Activated CD8-positive, alpha-beta memory T cell treated with anti-CD3 and anti-CD28 coated beads for 4 hours (primary cell): ENCODE measurements at places on chromosomes 3 and 15.

DNA sequence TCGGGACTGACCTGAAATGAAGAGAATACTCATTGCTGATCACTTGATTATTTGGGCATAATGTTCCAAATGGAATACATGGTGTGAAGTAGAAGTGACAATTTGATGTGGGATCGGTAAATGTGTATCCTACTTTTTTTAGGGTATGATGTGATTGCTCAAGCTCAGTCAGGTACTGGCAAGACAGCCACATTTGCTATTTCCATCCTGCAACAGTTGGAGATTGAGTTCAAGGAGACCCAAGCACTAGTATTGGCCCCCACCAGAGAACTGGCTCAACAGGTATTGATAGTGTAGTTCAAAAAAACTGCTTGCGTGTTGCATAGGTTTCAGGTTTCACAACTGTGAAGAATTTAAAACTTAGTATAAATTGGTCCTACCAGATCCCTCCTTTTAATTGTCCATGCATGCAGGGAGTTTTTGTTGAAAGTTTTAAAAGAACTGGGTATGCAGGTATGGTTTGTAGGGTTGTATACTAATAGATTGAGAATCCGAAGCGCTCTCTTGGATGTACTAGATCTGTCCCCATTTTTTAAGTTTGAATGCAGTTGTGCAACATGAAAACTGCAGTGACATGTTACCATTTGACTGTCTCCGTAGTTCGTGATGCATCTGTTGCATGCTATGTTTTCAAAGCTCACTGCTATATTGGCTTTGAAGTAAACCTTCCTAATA is 1.6 kb downstream of the EIF4A2 start:
- no peak for DNase-seq

DNA sequence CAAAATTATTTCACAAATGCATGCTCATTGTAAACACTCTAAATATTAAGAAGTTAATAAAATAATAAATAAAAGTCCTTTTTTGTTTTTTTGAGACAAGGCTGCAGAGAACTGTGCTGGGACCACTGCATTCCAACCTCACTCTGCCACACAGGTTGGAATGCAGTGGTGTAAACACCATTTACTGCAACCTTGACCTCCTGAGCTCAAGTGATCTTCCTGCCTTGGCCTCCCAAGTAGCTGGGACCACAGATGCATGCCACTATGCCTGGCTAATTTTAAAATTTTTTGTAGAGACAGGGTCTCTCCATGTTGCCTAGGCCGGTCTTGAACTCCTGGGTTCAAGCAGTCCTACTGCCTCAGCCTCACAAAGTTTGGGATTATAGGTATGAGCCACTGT is 578.4 kb downstream of the ZIC1 start:
- no peak for DNase-seq

- DNase-seq: no peak
These were observed 30.6 kb upstream of the GPR160 start for GRCh38 chr3:170007031-170007663.

GRCh38 chr3:134211797-134212196 is 38.9 kb downstream of the RYK start:
- no peak for DNase-seq

- no peak for DNase-seq
These were observed 891 bp downstream of the RFT1 start for GRCh38 chr3:53129344-53129743.

DNA sequence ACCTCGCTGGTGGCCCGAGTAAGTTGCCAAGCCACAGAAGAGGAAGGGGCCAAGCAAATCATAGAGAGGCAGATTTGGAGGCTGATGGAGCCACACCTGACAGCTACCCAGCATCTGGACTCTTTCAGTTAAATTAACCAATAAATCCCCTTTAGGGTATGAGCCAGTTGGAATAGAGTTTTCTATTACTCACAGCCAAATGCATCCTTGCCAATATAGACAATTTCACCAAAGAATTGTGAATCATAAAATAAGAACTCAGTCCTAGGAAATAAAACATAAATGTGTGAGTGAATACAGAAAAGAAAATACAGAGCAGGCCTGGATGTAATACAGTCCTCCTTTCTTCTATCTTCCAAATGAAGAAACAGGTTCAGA is 161.6 kb upstream of the ANKRD28 start:
- no peak for DNase-seq

GRCh38 chr15:89660556-89660955 is 5.3 kb upstream of the KIF7 start:
- no peak for DNase-seq

DNA sequence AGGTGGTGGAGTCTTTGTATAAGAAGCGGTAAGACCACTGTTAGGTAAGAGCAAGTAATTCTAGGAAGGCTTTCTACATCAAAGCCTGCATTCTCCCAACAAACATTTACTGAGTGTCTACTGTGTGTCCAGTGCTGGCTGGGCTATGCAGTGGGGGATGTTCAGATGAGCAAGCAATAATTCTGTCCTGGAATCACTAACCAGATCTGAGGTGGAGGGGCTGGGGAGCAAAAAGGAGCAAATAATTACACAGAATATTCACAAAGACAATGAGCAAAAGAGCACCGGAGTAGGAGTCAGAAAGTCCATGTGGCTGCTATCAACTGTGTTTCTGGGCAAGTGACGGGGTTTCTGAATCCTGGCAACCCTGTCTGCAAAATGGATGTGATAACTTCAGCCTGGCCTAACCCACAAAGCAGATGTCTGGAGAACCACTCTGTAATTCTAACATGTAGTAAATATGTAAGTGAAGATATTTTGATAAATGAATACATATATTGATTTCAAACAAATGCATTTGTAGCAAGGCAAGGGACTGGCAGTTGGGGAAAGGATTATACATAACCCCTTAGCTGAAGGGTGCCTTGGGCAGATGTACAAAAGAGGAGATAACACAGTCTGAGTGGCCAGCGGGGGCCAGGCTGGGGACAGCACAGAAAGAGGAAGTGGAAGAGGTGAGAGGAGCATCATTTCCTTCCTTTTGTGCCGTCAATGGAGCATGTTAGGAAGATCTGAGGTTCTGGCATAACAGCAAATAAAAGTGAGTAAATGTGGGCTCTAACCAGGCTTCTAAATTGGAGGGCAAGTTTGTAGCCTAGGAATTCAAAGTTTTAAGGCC is 28.8 kb downstream of the CYP8B1 start:
- DNase-seq: no peak

DNA sequence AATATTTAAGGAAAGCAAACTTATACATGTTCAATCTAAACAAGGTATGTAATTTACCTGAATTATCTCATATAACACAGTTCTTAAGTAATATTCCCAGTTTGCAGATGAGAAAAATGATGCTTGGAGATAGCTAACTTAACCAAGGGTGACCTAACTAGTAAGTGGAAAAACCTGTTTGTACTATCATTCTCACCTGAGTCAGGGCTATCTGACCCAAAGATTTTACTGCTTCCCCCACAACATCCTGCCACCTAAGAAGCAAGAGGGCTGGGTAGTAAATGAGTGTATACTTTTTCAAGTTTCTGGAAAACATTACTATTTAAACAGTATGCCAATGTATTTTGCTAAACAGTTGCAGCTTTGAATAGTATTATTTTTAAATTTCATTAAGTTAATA is 10.6 kb downstream of the TP63 start:
- DNase-seq: no peak

GRCh38 chr15:93519599-93519998 is 430.6 kb upstream of the RGMA start:
- no peak for DNase-seq

DNA sequence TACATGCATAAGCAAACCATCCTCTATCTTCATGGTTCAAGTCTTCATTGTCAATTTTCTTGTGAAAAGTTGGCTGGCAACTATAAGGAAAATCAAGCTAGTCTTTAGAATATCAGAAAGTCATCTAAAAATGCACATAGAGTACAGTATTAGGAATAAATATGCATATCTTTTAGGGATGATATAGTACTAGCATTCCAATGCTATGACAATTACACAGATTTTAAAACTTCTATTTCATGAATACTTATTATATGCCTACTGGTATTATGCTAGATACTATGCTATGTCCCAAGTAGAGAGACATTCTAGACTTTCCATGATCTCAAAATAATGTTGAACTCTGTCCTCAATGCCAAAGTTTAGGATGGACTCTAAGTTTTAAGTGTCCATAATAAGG is 81.3 kb upstream of the NAALADL2 start:
- DNase-seq: no peak

GRCh38 chr3:14921034-14921616 is 26.3 kb upstream of the NR2C2 start:
- DNase-seq: peak; percentile 60

GRCh38 chr3:102400142-102400541 is 34.7 kb upstream of the ZPLD1 start:
- DNase-seq: no peak

- DNase-seq: no peak
These were observed 101.4 kb downstream of the FNDC3B start for GRCh38 chr3:172140499-172141391.

GRCh38 chr15:36682101-36682500 is 102.7 kb downstream of the CDIN1 start:
- no peak for DNase-seq

DNA sequence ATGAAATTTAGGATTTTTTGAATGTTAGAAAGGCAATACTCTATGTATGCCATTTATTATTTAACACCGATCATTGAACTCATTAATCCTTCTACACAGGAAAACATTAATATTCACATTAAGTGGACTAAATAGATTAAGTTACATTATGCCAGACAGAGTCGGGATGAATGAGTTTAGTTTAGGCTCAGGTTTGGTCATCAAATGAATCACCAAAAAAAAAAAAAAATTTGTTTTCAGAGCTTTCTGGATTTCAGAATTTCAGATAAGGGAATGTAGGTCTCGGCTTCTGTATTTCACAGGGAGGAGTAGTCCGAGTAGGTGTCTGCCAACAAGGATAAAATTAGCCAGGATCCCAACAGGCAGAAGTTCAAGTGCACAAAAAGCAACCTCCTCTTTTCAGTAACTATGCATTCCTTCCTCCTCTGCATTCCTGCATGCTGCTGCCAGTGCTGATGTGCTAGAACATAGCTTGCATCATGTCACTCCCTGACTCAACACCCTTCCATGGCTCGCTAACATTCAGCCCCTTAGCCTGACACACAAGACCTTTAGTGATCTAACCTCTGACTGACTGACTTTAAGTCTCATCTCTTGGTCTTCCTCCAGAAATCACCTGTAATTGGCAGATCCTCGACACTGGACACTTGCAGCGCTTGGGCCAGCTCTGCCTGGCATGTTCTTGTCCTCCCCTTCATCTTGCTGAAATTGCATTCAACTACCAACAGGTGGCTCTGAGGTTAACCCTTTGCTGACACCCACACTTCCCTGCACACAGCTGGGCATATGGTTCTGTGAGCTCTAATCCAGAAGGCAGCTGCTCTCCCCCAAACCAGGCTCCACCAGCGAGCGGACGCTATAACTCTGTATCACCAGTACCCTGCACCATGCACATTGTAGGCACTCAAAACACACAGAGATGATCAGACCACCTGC is 145.4 kb upstream of the PROK2 start:
- DNase-seq: no peak

- no peak for DNase-seq
These were observed 13.0 kb downstream of the GLB1 start for GRCh38 chr3:33083958-33084357.

DNA sequence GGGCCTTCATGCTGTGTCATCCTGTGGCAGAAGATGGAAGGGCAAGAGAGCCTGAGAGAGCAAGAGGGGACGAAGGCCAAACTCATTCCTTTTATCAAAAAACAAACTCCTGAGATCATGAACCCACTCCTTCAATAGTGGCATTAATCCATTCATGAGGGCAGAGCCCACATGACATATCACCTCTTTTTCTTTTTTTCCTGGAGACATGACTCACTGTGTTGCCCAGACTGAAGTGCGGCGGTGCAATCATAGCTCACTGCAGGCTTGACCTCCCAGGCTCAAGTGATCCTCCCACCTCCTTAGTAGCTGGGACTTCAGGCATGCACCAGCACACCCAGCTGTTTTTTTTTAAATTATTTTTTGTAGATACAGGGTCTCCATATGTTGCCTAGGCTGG is 92.0 kb upstream of the RNU6-1 start:
- DNase-seq: no peak

DNA sequence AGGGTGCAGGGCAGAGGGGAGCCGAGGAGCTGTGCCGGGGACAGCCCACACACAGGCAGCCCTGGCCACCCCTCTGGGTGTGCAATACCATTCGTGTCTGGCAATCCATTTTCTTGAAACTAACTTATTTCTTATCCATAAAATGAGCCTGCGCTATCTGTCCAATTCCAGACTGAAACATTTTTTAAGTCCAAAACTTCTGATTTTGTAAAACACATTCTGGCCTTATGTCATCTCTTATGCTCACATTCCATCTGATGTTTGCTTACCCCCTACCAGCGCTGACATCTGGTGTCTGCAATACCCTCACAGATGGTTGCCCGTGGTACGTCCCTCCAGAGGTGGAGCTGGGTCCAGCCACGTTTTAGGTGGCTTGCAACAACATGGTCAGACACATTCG is 31.8 kb downstream of the PCSK6 start:
- no peak for DNase-seq
